ENCODE measurements at places on chromosomes 12 and 14.

- no peak for DNase-seq
These were observed 42.0 kb downstream of the CKB start for GRCh38 chr14:103480595-103480994.

DNA sequence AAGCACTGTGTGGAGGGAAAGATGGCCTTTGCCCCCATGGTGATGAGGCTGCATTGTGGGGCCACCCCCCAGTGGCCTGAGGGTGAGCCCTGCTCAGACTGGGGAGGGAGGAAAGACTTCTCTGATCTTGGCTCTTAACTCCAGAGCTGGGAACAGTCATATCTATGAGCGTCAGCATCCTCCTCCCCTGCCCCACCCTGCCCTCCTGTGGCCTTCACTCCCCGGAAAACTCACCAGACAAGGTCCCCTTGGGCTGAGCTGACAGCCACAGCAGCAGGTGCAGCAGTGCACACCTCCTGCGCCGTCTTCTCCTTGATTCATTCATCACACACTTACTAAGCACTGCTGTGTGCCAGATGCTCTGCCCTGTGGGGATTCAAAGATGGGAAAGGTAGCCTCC lies 98.8 kb downstream of the B4GALNT3 start:
- DNase-seq = no peak

DNA sequence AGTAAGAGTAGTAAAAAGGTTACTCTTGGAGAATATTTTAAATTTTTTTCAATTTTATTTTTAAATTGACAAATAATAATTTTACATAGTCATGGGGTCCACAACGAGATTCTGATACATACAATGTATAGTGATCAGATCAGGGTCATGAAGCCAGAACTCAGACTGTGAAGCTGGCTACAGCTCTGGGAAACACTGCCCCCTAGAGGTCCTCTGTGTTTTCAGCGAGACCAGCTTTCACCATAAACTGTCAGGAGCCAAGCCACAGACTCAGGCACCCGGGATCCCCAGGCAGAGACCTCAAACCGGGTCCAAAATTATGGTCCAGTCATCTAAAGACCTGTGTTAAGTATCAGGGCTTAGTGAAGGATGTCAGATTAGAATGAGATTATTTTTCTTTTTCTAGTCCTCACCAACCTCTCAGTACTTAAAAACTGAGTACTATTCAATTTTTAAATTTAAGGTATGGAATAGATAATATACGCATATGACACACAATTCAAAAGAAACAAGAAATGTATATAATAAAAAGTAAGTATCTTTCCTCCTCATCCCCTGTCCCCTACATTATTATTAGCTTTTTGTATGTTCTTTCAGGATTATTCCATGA lies 397.1 kb downstream of the MDGA2 start:
- peak; percentile 78 for DNase-seq

DNA sequence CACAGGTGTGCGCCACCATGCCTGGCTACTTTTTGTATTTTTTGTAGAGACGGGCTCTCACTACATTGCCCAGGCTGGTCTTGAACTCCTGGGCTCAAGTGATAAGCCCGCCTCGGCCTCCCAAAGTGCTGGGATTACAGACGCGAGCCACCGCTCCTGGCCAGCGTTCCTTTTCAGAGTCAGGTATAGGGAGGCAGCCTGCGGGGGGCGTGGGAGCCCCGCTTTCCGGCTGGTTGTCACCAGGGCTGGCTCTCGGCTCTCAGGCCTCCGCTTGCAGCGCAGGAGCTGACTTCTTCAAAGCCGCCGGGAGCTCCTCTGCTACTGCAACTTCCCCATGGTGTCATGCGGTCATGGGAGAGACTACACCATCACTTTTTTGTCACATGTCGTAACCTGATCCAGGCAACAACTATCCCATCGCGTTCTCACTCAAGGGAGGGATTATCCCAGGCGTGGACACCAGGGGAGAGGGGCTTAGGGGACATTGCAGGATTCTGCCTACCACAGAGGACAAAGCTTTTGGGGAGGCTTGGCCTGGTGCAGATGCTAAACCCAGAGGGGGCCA lies 129.4 kb downstream of the SCARB1 start:
- DNase-seq = peak; percentile 70

DNA sequence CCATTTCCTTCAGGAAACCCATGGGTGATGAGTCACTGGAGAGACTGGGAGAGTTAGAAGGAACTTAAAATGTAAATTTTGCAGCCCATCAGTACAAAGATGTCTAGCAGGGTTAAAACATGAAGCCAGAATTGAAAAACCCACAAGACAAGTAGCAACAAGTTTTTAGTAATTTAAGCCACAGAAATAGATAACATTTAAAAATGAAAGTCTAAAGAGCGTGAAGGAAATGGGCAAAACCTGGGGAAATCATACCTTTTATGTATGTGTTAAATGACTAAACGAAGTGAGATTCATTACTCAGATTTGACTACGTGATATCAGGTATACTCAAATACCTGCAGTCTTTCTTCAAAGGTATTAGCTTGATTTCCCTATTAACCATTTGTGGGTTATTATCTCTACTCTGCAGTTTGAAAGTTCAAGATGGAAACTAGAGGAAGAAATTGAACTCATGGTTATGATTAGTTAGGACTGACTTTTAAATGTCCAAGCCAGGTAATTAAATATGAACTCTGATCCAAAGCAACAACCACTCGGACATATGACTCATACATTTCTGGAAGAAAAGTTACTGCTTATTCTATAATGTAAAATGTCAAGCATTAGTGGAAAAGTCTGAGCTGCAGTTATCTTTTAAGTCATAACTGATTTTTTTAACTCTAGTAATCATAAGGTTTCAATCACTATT lies 84.1 kb downstream of the ITPR2 start:
- DNase-seq = no peak

GRCh38 chr12:49900371-49900770 lies 3.3 kb downstream of the FAIM2 start:
- no peak for DNase-seq

DNA sequence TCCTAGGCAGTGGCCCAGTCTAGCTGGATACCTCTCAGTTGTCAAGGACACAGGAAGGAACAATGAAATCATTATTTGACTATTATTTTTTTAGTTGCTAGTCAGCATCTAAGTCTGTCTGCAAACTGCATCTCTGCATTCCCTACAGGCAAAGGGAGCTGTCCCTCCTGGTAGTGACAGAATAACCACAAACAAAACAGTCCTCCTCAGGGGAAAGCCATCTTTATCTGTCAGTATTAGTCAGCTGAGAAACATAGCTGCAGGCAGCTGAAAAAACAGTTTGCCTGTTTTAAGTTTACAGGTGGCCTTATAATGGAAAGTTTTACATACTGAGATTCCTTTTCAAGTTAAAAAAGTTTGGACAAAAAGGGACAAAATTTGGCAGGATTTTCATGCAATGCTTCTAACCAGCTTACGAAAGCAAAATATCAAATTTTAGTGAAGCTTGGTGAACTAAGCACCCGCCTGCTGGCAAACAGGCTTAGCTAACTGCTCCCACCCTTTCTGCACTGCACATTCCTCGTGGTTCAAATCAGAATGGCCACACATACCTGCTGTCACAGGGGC lies 29.5 kb downstream of the SLC25A21 start:
- no peak for DNase-seq

DNA sequence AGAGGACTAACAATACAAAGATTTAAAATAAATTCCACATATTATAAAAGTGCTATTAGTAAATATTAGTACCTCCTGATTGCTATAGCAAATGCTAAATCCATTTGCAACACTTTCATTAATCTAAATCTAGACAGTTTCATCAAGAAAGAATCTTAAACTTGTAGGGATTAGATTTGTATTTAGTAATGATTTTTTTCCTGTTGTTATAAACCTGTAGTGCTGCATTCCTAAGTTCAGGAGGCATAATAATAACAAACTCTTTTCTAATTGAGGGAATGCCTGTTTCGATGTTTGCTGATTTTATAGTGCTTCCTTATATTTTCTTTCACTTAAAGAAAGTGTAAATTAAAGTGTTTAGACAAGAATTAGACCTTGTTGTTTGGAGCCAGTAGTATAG lies 166.1 kb downstream of the FOXA1 start:
- no peak for DNase-seq

GRCh38 chr14:95193081-95193480 lies 35.8 kb upstream of the DICER1 start:
- no peak for DNase-seq

- DNase-seq = no peak
These were observed 172.4 kb upstream of the CAND1 start for GRCh38 chr12:67096533-67097318.

Measured in nephron progenitor cell (in vitro differentiated cells).